ENCODE measurements at places on chromosomes 3 and 15.

GRCh38 chr3:8519774-8520448 lies 18.3 kb downstream of the LMCD1 start:
- DNase-seq = no peak

DNA sequence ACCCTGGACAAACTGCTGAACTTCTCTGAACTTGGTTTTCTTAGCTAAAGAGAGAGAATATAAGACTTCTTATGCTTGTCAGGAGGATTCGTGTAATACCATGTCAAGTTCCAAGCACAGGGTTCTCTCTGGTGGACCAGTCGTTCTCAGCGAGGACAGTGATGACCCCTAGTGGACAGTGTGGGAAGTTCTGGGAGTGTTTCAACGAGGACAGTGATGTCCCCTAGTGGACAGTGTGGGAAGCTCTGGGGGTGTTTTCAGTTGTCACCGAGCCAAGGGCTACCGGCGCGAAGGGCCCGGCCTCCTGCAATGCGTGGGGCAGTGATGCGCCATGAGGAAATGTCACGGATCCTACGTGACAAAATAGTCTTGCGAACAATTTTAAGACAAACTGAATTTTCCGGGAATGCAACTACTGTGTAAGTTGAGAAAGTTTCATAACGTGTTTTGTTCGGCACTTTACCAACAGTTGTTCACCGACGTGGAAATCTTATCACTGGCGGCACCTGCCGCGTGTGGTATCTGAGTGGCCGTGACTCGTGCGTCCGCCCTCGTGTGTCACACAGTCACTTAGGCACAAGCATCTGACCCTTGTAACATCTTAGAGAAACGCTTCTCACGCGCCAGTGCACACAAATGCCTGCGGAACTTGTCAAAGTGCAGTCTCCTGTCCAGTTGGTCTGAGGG lies 39.3 kb upstream of the MUC4 start:
- DNase-seq = peak; percentile 75

DNA sequence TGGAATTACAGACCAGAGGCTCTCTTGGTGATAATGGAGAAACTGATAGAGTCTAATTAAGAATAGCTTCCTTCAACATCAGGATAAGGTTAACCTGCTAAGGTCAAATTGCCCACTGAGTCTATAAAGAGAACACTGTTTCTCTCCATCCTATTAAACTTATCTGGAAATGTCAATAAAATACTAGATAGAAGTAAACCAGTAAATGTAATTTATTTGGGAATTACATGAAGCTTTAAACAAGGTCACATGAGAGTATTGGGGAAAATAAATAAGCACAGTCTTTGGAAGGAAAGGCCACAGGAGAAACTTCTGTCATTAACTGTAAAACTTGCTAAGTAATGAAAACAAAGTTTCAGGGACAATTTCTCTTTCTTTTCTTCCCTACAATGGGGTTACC lies 118.5 kb downstream of the DPH6 start:
- no peak for DNase-seq

GRCh38 chr3:99647081-99647480 lies 8.7 kb downstream of the COL8A1 start:
- DNase-seq = no peak

DNA sequence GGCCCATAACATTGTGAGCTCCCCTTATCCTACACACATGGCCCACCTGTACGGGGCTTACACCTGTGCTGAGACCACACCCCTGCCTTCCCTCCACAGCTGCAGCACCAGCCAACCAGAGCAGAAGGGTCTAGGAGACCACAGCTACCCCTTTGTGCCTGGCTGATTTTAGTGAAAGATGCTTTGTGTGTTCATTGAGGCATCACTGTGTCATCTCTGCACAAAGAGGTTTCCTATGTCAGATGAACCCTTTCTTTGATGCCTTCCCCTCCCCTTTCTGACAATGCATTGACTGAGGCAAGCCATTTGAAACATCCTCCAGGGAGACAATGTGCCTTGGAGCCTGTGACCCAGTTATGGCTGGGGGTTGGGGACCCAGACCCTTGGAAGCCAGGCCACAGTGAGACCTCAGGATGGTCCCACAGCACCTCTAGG lies 54.9 kb upstream of the SLC7A14 start:
- no peak for DNase-seq

- no peak for DNase-seq
Measured at GRCh38 chr15:81303244-81304225, 20.4 kb downstream of the STARD5 start.

DNA sequence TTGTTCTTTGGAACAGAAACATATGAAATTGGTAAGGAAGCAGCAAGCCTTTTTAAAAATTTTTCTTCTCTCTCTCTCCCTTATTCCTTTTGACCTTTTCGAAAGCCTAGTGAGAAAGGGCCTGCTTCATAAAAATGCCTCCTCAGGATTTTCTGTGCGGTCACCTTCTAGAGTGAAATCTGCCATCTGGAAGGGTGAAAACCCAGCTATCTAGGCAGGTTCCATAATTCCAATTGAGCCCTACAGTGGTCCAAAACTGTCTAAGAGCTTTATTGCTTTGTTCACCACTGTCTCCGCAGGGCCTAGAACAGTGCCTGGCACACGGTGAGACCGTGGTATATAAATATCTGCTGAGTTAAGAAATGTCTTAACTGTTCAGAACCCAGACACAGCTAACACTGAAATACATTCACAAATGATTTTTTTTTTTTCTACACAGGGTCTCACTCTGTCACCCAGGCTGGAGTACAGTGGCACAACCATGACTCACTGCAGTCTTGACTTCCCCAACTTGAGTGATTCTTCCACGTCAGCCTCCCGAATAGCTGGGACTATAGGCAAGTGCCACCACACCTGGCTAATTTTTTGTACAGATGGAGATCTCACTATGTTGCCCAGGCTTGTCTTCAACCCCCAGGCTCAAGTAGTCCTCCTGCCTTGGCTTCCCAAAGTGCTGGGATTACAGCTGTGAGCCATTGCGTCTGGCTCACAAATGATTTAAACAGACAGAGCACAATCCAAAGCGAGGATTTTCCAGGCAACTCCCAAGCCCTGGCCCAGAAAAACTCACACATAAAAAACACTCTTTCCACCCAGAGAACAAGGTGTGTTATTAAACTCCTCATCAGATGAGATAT lies 64.4 kb downstream of the FRMD4B start:
- no peak for DNase-seq

- DNase-seq = no peak
Measured at GRCh38 chr15:94075349-94075748, 156.0 kb upstream of the MCTP2 start.

GRCh38 chr15:79960502-79961212 lies 10.3 kb downstream of the BCL2A1 start:
- no peak for DNase-seq

DNA sequence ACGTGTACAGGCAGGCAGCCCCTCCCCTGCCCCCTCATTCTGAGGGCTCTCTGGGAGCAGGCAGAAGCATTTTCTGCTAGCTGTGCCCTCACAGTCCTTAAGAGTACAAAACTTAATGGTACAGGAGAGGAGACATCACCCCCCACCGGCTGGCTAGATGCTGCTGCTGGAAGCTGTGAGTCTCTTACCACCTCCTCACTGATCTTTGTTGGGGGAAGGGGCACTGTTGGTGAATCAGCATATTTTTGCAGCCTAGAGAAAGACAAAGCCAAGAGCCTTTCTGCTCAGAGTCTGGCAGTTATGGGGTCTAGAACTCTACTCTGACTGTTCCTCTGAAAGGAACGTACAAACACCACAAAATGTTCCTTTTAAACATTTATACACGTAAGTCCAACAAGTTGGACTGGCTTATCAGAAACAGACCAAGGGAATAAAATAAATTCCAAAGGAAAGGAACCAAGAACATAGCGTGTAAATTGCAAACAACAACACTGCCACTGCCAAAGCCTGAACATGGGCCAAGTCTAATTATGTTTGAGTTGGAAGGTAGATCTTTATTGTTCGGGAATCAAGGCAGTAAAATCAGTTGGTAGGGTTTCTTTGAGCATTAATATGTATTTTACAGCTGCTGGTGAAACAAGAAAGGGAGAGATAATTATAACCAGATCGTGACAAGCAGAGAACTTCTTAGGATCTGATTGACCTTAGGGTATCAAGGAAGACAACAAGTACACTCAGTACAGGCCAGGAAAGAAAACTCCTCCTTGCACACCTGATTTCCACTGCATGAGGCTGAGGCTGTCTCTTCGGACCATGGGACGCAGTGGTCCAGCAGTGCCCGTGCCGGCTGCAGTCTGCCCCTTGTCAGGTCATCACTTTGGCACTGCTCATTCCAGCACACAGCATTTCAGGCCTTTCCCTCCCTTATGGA lies 27.4 kb downstream of the CLK3 start:
- no peak for DNase-seq

- DNase-seq = no peak
Measured at GRCh38 chr3:31268868-31269267, 263.9 kb upstream of the STT3B start.

DNA sequence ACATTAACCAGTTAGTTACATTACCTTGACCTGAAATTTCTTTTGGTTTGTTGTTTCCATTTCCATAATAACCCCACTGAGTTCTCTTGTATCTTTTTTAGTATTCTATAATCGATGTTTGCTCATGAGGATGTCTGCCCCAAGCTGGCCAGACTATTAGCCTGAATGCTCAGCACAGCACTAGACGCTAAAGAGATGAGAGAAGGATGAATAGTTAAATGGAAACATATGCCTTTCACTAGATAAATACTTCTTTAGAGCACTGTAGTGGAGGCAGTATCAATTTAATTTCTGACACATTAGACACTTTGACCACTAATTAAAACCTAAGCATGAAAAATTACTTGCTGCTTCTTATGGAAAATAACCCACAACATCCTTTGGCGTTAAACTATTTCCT lies 654.9 kb upstream of the KCNMB2 start:
- DNase-seq = no peak

- no peak for DNase-seq
Measured at GRCh38 chr3:169644750-169645149, 18.8 kb downstream of the MECOM start.

DNA sequence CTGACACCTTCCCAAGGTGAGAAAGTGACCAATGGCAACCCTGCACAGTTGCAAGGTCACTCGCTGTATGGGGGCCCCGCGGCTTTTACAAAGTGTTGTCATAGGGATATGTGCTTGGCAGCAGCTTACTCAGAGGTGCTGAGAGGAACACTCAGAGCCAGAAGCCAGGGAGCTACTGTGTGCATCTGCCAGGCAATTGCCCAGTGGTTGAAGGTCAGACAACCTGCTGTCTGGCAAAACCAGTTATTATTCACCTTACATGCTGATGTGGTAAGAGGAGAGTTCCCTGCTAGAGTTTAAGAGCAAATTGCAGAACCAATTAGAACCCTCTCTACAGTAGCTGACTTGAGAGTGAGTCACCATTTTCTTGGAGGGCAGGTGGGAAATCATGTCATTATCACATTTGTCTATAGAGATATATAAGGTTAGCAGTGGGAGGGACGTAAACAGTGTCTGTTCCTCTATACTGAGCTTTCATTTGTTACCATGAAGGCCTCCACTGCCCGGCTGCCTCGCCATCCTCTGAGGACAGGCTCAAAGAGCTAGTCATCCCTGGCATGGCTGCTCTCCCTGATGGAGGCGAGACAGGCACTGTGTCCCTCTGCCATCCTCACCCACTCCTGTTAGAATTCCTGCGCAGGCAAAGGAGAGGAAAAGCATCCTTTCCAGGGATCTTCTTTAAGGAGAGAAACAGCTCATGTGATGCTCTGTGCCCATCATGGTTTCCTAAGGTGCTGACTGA lies 274.4 kb downstream of the PLCL2 start:
- no peak for DNase-seq

GRCh38 chr3:158269942-158270341 lies 160.1 kb downstream of the RSRC1 start:
- DNase-seq = no peak

GRCh38 chr3:81962396-81962795 lies 201.0 kb upstream of the GBE1 start:
- DNase-seq = no peak

DNA sequence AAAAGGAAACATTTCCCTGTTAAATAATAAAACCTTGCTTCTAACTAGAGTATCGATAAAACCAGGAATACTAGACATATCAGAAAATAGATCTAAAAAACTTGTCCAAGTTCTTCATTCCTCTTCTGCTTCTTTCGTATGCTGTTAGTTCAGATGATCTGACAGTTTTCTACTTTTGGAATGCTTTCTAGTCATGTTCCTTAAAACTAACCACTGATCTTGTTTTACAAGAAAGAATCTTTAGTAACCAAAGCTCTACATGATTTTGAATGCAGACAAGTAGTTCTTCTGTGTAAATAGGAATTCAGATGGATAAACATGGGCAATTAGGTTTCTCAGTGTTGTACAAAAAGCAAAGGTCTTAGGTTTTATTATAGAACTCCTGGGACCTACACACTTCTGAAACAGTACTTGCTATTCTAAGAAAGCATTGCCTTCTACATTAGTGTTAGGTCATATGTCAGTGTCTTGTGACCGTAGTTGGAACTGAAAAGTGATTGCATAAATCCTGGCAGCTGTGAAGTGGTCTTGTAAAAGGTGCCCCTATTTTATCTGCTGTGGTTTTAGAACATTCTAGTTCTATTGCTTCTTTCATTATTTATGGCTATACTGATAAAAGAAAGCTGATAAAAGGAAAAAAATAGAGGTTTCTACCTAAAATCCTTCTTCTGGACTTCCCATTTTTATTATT lies 40.7 kb downstream of the SNRK start:
- DNase-seq = no peak

DNA sequence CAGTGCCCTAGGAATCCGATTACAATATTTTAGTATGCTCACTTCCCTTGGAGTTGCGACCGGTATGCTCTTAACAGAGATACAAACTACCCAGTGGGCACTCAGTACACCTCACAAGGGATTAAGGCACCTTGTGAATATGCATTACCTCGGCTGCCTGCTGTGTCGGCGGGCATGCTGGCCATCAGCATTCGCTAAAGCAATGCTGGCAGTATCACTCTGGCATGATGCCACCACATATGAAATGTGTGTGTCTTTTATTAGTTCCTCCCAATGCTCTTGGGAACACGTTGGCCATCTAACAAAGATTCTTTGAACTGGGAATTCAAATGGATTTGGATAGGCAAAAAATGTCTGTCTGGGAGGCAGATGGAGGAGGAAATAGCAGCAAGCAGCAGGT lies 67.4 kb upstream of the FOXB1 start:
- DNase-seq = no peak

DNA sequence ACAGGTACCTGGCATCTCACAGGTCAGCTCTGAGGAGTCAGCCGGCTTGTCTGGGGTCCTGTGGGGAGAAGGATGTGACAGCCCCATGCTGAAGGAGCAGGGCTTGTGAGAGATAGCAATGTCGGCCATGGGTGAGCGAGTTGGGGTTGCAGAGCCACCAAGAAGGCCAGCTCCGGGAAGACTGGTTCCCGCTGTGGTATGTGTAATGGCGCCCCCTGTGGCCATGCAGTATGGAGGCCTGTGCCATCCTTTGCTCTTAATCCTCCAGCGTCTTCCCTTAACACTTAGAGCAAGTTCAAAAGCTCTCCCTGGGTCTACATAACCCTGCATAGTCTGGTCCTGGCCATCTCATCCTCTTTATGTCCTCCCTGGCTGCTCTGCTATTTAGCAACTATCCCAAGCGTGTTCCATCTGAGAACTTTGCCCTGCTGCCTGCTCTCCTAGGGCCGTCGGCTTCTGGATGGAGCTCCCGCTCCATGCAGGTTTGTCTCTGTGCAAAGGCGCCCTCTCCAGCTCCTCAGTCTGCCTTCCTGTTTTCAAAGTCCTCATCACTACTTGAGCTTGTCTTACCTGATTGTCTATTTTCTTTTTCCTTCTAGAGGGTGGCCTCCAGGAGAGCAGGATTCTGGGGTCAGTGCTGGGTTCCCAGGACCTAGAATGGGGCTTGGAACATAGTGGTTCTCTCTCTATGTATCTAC lies 40.8 kb upstream of the IQCF6 start:
- DNase-seq = no peak

Measured in activated T-helper 9 cell treated with anti-CD3 and anti-CD28 coated beads, Interleukin-2, amount 50 U/mL, for 16 hours (primary cell).